ENCODE measurements at places on chromosomes 13 and 19.

GRCh38 chr19:14763497-14764145, 14.7 kb downstream of the ADGRE2 start:
- DNase-seq = no peak

GRCh38 chr19:51295382-51296126, 15.9 kb upstream of the IGLON5 start:
- DNase-seq = no peak

GRCh38 chr19:4295972-4296771, 6.0 kb downstream of the TMIGD2 start:
- no peak for DNase-seq

- DNase-seq = peak; percentile 97
These were observed 14.1 kb downstream of the SHANK1 start for GRCh38 chr19:50705422-50706019.

DNA sequence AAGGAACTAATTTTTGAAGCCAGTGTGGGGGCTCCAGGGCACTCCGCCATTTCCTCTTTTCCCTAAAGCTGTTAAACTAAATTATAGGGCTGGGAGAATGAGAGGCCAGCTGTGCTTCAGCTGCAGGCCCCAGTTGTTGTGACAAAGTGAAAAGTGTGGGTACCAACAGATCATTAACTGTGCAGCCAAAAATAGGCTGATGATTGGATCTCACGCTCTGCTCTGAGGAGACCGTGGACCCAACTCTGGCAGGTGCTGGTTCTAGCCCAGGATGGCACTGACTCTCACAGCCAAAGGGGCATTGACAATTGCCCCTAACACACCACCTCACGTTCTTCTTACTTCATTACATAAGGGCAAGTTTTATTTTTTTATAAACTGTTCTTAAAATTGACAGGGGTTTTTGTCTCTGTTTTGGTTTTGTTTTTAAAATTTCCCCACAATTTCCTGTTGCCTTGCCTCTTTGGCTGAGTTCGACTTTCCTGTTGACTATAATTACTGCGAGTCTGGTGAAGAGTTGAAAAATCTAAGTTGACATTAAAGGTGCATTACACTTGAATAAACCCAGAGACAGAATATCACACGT, 391.0 kb downstream of the FGF9 start:
- DNase-seq = no peak

Measured in RKO (cell line).